ENCODE measurements at places on chromosomes 12 and 14.
A peak's percentile ranks its signal among the peaks of the same experiment; 100 is the strongest.

DNA sequence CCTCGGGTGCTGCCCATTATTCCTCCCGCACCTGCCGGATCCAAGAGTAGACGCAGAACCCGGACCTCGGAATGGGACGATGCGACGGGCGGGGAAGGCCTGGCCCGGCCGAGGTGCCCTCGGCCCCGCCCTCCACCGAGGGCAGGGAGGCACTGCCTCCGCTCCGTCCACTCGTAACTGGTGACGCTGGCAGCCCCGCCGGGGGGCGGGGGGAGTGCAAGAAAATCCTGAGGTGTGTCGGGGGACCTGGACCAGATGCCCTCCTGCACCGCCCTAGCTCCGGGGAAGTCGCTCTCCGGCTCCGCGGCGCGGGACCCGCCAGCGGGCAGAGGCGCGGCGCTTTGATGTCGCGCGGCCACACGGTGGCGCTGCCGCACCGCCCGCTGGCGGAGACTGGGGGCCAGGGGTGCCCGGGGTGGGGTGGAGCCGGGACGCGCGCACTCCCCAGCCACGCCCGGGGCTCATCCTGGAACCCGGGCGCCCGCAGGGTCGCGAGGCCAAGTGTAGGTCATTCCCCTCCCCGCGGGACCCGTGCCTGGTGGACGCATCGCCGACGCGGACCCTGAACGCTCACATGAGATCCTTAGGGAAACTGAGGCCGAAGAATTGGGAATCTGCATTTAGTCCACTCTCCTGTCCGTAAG lies 202.8 kb downstream of the TTC8 start:
- DNase-seq, result peak; percentile 36

GRCh38 chr14:33589334-33589733 lies 361.5 kb downstream of the EGLN3 start:
- no peak for DNase-seq

DNA sequence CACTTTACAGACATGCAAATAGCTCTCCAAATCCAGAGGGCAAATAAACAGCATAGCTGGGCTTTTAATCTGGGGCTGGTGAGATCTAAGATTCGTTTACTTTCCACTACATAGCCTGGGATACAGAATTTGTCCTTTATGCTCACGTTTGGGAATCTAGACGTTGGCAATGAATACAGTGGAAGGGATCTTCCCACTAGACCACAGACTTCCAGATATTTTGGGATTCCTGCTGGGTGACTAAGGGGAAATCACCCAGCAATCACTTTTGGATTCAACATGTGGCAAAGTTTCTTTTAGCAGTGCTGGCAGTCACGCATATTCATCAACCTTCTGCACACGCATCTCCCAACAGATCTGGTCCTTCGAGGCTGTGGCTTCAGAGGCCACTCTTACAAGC lies 23.5 kb downstream of the APPL2 start:
- DNase-seq, result no peak

DNA sequence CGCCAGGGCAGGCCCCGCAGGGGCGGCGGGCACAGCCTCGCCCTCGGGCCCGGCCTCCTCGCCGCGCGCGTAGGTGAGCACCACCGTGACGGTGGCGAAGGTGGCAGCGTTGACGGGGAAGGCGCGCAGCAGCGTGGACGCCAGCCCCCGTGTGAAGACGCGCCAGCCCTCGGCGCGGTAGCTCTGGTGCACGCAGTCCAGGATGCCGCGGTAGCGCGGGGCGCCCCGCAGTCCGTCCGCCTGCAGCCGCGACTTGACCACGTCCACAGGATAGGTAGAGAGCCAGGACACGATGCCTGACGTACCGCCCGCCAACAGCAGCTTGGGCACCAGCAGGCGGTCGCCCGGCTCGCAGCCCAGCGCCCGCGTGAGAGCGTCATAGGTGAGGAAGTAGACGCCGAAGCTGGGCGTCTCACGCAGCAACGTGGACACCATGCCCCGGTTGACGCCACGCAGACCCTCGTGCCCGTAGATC lies 13.9 kb downstream of the SLC25A29 start:
- no peak for DNase-seq

DNA sequence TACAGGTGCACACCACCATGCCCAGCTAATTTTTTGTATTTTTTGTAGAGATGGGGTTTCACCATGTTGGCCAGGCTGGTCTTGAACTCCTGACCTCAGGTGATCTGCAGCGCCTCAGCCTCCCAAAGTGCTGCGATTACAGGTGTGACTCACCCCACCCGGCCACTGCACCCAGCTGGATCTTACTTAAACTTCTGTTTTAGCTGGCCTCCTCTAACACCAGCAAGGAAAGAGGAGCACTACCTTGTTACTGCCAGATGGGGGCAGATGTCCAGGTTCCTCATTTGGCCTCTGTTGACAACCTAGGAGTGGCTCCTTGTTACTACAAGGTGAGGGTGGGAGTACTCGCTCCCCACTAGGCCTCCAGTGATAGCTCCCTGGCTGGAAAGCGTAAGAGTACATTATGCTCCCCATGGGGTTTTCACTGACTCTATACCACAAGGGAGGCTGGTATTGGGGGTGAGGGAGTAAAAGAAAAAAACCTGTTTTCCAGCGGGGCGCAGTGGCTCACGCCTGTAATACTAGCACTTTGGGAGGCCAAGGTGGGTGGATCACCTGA lies 13.2 kb upstream of the ARF6 start:
- peak; percentile 28 for DNase-seq

DNA sequence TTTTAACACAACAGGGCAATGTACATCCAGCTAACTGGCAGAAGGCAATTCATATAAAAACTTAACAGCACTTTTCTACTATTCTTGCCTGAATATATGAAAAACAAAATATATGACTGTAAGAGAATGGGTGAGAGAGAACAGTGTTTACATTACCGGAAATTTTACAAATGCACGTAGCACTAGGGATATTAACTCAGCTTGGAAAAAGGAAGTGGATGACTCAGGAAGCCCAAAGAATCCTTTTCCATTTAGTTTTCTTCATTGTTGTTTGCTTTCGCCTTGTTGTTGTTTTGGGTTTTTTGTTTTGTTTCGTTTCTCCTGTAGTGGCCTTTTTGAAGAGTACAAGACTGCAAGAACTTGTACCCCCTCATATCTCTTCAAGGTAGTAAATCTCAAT lies 295.5 kb downstream of the EGLN3 start:
- DNase-seq, result no peak

GRCh38 chr14:60101786-60102185 lies 10.1 kb downstream of the PCNX4 start:
- DNase-seq, result no peak

DNA sequence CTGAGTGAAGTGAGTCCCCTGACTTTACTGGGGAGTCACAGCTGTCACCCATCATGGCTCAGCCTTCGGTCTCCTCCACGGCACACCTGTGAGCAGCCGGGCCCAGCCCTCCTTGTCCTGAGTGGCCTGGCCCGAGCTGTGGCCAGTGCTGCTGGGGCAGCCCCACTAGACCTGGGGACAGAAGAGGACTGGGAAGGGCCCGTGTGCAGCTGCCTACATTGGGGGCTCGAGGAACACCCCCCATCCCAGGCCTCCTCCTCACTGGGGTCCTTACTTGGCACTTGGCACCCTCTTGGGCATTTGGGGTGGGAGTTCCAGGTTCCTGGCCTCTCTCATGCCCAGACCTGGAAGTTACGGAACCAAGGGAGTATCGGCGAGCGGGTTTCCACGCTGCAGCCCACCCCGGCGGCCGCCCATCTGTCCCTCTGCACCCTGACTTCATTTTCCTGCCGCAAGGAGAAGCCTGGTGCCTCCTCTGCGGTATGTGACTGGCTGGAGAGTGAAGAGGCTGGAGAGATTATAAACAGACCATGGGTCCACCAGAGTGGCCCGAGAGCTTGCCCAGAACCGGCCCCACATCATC lies 179.7 kb downstream of the KIF26A start:
- no peak for DNase-seq

Measured in stimulated activated CD4-positive, alpha-beta T cell treated with anti-CD3 and anti-CD28 coated beads, Interleukin-1b, Interleukin-23, amount 100 ng/mL, for 4 hours (primary cell).